Kasumi-1 (cell line): ENCODE measurements at places on chromosomes 13 and 19.

DNA sequence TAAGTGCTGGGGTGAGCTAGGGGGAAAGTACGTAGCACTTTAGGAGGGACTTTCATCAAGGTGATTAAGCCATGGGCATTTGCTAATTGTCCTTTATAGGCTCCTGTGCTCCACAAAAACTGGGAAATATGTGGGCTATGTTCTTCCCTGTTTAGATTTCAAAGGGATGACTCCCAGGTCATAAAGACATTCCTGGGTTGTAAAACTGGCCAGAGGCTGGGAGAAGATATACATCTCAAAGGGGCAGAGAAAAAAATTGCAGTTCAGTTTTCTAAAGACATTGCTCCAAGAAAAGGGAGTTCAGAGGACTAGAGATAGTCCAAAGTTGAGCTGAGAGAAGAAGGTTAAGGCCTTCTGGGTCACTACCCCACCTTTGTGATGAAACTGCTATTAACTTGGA is 204.8 kb downstream of the MYO16 start:
- no peak for DNase-seq

GRCh38 chr19:3186160-3186688 is 494 bp downstream of the NCLN start:
- DNase-seq = no peak

DNA sequence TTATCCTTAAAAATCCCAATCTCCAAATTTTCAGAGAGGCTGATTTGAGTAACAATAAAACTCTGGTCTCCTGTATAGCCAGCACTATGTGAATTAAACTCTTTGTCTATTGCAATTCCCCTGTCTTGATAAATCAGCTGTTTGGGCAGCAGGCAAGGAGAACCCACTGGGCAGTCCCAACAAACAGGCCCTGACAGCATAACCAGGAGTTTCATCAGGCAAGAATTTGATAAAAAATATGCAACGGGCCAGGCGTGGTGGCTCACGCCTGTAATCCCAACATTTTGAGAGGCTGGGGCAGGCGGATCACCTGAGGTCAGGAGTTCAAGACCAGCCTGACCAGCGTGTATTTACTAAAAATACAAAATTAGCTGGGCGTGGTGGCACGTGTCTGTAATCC is 42.1 kb downstream of the STK24 start:
- no peak for DNase-seq

DNA sequence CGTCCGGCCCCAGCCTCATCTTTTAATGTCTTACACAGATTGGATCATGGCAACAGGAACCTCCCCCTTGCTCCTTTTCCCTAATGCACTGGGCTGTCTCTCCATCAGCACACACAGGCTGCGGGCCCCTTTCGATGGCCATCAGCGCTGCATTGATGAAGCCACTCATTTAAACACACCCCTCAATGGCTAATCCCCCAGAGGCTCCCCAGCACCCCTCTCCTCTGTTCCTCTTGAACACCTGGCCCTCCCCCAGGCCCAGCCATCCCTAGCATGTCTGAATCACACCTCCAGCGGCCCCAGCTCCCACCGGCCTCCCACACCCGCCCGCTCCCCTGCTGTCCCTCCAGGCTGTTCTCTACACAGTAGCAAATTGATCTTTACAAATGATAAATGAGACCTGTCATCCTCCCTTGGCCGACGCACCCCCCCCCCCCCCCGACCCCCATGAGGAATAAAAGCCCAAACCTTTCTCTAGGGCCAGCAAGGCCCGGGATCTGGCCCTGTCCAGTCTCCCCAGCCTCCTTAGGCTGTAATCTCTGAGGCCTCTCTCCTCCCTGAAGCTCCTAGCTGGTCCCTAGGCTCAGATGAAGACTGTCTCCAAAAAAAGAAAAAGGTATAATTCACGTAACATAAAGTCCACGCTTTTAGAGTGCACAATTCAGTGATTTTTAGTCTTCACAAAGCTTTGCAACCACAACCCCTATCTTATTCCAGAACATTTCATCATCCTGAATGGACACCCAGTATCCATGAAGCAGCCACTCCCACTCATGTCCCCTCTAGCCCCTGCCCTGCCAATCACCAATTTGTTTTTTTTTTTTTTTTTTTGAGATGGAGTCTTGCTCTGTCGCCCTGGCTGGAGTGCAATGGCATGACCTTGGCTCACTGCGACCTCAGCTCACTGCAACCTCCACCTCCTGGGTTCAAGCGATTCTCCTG is 7.4 kb downstream of the RPL28 start:
- no peak for DNase-seq

- peak; percentile 58 for DNase-seq
Measured at GRCh38 chr13:25118378-25118905, 22.5 kb downstream of the PABPC3 start.

DNA sequence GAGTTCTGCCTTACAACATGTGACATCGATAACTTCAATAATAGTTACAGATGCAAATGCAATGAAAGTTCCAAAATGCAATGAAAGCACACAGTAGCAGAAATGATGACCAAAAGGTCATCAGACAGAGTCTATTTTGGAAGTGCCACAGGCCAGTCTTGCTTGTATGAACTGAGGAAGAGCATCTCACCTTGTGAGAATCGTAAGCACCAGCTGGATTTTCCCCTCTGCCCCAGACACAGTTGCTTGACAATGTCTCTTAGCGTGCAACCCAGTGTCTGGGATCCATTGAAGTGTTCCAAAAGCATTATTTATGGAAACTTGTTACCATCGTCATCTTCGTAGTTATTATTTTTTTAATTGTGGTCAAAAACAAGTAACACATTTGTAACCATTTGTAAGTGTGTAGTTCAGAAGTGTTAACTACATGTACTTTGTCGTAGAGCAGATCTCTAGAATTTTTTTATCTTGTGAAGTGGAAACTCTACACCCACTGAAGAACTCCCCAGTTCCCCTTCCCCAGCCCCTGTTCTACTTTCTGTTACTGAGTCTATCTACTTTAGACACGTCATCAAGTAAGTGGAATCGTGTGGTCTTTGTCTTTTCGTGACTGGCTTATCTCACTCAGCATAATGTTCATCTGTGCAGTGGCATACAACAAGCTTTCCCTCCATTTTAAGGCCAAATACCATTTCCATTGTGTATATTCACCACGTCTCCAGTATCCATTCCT is 170.0 kb upstream of the RNF113B start:
- no peak for DNase-seq
